ENCODE measurements at places on chromosomes 6 and 20.

- DNase-seq = peak; percentile 81
Observed at GRCh38 chr6:21199262-21199661, 394.3 kb upstream of the SOX4 start.

DNA sequence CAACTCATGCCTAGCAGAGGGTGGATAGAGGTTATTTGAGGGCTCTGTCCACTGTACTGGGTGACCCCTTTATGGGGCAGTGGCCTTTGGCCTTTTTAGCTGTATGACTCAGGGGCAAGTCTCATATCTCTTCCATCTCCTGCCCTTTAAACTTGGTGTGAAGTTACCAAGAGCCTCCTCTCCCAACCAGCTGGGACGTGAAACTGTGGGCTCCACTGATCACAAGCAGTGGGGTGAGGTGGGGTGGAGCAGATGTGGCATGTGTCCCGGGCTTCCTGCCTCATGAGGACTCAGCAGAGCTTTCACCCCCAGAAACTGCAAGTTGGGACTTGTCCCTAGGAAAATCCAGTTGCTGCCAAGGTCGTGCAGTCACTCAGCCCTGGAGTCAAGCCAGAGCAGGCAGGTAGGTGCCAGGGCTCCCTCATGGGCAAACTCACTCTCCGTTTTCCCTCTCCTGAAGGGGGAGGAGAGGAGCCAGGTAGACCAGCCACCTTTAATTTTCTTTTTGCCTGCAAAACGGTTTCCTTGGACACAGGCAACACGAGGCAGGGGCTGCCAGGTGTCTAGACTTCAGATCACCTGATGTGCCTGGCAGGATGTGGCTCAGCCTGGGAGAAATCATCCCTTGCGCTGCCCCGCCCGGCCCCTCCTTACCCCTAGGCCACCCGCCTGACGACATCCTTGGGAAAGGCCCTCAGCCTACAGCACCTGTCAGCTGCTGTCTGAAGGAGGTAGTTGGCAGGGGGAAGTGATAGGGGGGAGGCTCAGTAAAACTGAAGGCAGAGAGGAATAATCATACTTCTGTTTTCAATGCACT is 4.0 kb downstream of the CDKN1A start:
- DNase-seq = no peak

DNA sequence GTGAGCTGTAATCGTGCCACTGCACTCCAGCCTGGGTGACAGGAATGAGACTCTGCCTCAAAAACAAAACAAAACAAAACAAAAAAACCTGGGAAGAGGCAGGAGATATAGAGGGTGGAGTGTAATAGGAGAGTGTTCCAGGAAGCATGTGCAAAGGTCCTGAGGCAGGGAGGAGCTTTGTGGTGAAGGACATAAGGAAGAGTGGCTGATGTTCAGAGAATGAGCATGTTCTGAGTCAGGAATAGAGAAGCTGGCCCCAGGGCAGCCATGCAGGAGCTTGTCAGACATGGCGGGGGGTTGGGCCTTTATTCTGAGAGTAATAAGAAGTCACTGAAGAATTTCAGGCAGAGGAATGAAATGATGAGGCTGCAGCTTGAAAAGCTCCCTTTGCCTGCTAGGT is 337.0 kb downstream of the CDH26 start:
- no peak for DNase-seq

DNA sequence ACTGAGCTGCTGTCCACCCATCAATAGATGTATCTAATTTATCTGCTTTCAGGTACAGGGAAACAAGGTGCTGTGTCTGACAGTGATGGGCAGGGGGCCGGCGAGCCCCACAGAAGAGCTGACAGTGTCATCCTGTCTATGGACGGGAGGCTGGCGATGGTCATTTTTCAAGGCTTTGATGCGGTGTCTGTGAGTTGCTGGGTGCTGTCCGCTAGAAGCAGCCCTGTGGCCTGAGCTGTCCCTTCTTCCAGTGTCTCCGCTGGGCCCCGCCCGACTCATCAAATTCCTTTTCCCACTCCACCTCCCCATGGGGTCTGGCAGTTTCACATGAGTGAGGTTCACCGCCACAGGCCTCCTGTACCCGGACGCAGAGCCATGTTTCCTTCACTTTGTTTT is 161.4 kb upstream of the PMEPA1 start:
- no peak for DNase-seq

GRCh38 chr6:114068116-114068515 is 97.2 kb upstream of the HDAC2 start:
- no peak for DNase-seq

Data from SK-N-MC (cell line).